Testis (tissue), 5 donors: ENCODE measurements at places on chromosomes 3 and 15. TPM values are rescaled to one million over a fixed set of nuclear protein-coding genes. Genes with fewer than 3 reads are reported as not detected.

- DNase-seq = no peak
These were observed 131.4 kb upstream of the IGSF10 start for GRCh38 chr3:151592287-151592686.

GRCh38 chr3:87856126-87856525, 202.7 kb downstream of the CGGBP1 start:
- DNase-seq = no peak

- no peak for DNase-seq
These were observed 40.5 kb upstream of the B3GNT5 start for GRCh38 chr3:183212565-183212964.

Gene SAXO2
- 28.0 TPM for total RNA-seq

DNA sequence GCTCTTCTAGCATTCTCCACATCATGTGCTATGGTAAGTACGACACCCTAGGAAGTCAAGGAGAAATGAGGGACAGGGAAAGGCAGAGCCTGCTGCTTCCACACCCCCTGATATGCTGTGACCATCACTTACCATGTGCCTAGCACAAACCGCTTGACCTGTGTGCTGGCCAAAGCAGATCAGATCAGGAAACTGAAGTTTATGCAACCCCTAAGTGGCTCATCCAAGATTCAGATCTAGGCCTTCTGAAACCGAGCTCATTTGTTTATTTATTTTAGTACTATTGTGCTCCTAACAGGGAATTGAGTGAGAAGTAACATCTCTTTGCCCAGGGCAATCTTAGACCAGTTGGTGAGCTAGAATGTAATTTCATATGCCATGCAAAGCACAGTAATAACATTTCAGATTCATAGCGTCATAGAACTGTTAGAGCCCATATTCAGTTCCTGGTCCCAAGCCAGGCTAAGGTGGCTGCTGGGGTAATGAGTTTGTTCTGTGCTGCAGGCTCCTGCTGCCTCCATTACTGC, at the start of gene RTP2:
Gene RTP2 (minus strand): TSS at position 51 of the 527 bp plus-strand sequence. CDS start 429 bp downstream, outside the sequence.
- no peak for DNase-seq
